ENCODE measurements at places on chromosomes 2 and 18.

DNA sequence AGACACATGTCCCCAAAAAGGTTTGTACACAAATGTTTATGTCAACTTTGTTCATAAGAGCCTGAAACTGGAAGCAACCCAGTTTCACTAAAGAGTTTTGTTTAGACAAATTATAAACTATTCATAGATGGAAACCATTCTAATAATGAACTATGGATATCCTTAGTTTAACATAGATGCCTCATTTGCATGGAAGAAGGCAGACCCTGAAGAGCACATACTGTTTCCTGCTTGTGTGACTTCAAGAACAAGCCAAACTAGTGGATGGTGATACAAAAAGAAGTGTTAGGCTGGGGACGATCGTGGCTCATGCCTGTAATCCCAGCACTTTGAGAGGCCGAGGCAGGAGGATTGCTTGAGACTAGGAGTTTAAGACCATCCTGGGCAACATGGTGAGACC is 48.1 kb downstream of the ACOXL start:
- DNase-seq, result no peak

- no peak for DNase-seq
Observed at GRCh38 chr2:182792441-182792840, 74.0 kb downstream of the FRZB start.

GRCh38 chr18:40789286-40789685 is 1165.7 kb upstream of the PIK3C3 start:
- no peak for DNase-seq

DNA sequence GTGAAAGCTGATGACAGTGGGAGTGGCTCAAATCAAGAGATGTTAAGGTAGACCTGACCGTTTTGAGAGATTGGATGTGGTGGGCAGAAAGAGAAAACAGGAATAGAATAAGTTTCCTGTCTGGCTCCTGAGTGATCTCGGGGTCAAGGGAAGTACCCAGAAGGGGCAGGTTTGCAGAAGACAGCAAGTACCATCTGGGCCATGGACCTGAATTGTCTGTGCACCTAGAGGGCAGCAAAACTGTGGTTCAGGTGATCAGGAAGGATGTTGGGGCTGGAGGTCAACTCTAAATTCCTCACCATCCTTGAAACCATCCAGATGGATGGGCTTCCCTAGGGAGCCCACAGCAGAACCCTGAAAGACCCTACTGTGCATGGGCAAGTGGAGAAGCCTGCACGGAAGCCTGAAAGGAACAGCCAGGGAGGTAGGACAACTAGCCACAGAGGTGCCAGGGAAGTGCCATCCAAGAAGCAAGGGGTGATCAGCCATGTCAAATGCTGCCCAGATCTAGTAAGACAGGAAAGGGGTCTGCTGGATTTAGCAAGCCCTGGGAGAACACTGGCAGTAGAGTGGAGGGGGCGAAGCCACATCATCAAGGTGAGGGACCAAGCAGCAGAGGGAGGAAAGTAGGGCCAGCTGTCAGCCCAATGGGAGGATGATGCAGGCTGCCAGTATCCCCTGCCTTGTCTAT is 8.0 kb downstream of the TEX261 start:
- DNase-seq, result no peak

DNA sequence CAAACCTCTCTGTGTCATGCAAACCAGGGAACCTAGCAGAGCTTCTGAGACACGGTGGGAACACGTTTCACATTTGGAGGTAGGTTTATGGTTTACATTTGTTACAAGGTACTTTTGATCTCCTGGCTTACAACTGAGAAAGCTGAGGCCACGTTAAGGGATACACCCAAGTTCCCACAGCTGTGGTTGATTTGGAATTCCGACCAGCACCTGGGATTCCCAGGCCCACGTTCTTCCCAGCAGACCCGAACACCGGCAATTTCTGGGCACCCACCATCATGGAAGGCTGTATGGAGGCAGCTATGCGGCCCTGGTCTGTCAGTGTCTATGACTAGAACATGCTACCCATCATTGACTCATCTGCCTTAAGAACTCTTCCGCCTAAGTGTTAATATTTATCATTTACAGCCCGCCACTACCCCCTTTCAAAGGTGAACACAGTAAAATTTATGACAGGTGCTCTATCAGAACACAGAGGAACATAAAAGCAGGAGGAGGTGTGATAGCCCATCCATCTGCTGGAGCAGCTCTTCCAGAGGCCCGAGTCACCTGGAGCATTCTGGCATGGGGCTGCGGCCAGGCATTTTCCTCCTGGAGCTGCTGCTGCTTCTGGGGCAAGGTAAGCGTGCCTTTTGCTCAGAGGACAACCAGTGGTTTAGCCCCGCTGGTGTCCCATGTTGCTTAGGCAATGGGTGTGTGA is at the start of gene PLB1:
Gene PLB1, plus strand, starts transcription at position 510 of the 700 bp plus-strand sequence. Its CDS starts 55 bp downstream, at position 565.
- DNase-seq, result no peak

- DNase-seq, result no peak
Observed at GRCh38 chr18:9831036-9831722, 54.6 kb upstream of the TXNDC2 start.

DNA sequence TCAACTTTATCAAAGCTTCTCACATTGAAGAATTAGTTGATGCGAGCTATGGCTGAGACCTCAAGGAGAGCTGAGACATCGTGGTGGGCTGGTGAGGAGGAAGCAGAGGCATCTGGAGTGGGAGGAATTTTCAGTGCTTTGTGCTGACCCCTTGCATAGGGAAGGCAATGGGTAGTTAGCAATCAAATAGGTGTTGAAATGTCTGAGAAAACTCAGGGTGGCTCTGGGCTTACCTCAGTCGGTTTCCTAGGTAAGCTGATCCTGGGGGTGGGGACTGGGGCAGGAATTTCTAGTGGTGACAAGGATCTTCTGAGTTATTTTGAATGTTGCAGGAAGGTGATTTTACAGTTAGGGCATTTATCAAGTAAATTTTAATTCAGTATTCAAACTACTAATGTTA is 20.7 kb upstream of the DPP10 start:
- DNase-seq, result no peak

DNA sequence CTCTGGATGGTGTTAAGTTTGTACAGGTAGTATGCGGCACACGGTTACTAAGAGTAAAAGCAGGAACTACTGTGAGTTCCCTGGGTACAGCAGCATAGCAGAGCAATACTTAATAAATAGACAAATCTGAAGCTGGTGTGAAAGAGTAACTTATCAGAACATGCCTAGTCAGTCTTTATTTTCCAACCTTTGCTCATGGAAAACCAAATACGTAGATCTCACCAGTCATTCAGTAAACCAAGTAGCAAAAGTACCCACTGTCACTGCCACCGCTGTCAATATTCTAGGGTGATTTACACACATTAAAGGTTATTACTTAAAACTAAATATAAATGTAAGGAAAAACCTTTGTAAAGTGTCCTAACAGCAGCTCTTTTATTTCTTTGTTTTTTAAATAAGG is 35.0 kb downstream of the SIGLEC15 start:
- DNase-seq, result no peak

DNA sequence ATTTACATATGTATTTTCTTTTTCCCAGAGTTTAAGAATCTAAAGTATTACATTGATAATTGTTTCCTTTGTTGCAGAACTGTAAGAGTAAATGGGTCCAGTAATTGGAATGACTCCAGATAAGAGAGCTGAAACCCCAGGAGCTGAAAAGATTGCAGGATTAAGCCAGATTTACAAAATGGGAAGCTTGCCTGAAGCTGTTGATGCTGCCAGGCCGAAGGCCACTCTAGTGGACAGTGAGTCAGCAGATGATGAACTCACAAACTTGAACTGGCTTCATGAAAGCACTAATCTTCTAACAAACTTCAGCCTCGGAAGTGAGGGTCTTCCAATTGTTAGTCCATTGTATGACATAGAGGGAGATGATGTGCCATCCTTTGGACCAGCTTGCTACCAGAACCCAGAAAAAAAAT is 183.8 kb upstream of the STON1 start:
- DNase-seq, result peak; percentile 85

DNA sequence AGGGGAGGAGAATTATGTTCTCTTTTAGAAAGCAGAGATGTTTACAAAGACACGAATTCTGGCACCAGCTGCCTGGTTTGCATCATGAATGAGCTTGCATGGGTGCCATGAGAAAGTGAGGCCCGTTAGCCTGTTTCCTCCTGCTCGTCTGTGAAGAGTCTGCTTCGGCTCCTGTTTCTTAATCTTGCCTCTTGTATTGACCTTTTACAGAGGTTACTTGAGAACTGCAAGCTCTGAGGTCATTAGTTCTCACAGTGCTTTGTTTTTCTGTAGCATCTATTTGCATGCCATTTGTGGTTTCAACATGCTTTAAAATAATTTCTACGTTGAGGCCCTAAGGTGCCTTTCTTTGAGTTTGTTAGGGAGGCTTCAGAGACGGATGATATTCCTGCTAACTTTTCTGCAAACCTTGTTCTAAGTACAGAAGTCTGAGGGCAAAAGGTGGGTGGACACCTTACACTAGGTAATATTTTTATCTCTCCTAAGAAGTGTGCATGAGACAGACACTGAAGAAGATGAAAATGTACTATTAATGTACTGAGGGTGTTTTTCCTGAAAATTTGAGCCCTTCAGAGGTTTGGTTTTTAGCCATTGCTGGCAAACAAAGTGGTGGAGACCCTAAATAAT is 53.4 kb upstream of the LINC00305 start:
- no peak for DNase-seq

DNA sequence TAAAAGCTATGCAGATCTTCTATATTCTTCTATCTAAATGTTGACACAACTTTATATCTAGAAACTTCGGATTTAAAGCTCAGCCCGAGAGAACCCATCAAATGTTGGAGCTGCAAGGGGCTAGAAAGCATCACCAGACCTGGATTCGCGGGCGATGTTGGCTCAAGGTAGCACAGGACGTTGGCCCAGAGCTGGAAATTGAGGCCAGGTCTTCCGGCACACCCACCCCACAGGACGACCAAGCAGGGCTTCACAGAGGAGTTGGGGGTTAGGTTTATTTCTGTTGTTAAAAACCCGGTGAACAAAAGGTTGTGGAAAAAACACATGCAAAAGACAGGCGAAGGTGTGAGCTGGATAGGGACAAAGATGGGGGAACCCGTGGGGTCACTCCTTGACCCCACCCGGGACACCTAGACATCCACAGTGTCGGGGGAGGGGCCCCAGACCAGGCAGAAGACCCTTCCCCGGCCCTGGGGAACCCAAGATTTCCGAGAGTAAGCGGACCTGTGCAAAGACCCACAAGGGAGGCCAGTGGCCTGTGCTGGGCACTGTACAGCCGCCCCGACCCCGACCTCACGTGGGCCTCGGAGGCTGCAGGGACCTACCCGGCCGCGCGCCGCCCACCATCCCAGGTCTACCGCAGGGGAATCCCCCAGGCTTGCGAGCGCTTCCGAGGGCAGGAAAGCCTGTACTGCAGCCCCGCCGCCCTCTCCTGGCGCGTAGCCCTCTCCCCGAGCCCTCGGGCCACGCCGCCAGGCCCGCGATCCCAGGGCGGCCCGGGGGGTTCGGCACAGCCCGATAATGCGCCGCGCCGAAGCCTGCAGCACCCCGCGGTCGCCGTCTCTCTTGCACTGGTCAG is 1.8 kb upstream of the AGBL5 start:
- no peak for DNase-seq

- DNase-seq, result no peak
Observed at GRCh38 chr2:99104006-99104405, 37.5 kb upstream of the C2orf15 start.

DNA sequence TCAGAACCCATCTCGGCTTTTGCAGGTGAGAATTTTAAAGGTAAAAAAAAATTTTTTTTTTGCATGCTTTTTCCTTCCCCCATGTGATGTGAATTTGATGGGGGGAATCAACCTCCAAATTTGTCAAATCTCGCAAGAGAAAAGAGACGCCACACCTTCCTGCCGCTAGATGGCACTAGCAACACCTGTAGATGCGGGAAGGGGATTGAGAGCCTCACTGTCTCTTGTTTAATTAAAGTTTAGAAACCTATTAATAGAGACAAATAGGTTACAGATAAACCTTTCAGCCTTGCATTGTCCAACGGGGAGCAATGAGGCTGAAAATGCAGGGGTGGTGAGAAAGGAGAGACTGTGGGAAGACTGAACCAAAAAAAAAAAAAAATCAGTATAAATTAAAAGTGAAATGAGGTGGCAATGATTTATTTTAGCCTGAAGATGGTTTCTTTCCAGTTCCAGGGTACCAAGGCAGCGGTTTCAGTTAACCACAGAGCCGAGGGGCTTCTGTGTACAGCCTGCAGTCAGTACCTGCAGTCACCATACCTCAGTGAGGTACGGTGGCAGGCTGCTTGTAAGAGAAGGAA is 84.6 kb downstream of the NRP2 start:
- no peak for DNase-seq

GRCh38 chr2:214294426-214294825 is 116.4 kb upstream of the VWC2L start:
- DNase-seq, result no peak
